IMR-90 (cell line): ENCODE measurements at places on chromosomes 3 and 15. TPM values are rescaled to one million over a fixed set of nuclear protein-coding genes. Genes with fewer than 3 reads are reported as not detected.

CYP8B1 gene
- total RNA-seq: not detected in 2 replicates

KCNMB3 gene
- total RNA-seq: 0.72 and 0.83 TPM in 2 replicates

RASGRP1 gene
- total RNA-seq: 1.9 and 3.2 TPM in 2 replicates

CPNE9 gene
- not detected in 2 replicates for total RNA-seq

CCR1 gene
- not detected in 2 replicates for total RNA-seq

TMCO5A gene
- not detected in 2 replicates for total RNA-seq

KBTBD8 gene
- total RNA-seq: 8.6 and 15.0 TPM in 2 replicates

CTXN2 gene
- total RNA-seq: not detected in 2 replicates

GP5 gene
- under 0.01 TPM in 2 replicates for total RNA-seq

USP50 gene
- not detected in 2 replicates for total RNA-seq

KCNAB1 gene
- under 0.01 and 0.56 TPM in 2 replicates for total RNA-seq

CFAP44 gene
- total RNA-seq: 0.90 and 1.9 TPM in 2 replicates

B3GNT5 gene
- 3.4 and 4.4 TPM in 2 replicates for total RNA-seq

C3orf22 gene
- not detected in 2 replicates for total RNA-seq

PLIN1 gene
- under 0.01 TPM in 2 replicates for total RNA-seq

CEP152 gene
- total RNA-seq: 7.3 and 10.3 TPM in 2 replicates

DNA sequence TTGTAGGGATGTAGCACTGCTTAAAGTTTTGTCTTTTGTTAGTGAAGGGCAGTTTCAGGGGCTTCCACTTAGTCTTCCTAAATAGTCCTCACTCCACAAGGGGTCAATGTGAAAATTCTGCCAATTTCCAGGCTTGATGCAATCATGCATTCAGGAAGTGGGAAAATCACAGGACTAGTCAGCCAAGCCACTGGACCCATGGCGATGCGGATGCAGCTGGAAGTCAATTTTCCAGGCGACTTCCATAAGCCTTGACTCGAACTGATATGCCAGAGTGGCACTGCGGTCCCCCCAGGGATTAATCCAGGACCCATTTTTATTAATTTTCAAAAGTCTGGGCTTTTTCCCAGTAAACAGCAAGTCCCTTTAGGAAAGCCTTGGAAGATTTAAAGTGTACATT, 26.1 kb downstream of the GBE1 start:
- DNase-seq: no peak

DNA sequence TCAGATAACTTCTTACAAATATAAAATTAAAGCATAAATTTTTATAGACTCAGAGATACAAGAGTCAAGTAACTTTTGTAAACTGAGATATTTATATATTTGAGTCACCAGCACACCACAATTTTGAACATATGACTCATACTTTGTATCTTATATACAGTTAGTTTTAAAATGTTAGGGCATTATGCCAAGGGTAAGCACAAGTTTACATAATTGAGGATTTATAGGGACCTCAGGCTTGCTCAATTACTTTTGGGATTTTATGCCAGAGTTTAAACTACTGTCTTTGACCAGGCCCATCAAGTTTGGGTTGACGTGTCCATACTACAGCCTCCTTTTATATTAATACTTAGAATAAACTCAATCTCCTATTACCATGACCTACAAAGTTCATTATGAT, 7.4 kb upstream of the FGF7 start:
- DNase-seq: peak; percentile 97

DNA sequence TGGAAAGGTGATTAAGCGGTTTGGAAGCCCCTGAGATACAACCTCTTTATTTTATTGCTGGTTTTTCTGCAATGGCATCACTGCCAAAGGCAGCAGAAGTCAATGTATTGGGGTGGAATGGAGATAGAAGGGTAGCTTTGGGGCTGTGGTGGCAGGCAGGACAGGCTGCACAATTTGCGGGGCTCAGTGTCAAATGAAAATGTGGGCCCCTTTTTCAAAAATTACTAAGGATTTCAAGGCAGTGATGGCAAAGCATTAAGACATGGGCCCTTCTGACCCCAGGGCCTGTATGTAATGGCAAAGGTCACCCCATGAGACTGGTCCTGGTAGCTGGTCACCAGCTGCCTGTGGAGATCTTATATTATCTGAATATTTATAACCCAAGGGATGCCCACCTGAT, 29.3 kb upstream of the GALNT15 start:
- DNase-seq: no peak

DNA sequence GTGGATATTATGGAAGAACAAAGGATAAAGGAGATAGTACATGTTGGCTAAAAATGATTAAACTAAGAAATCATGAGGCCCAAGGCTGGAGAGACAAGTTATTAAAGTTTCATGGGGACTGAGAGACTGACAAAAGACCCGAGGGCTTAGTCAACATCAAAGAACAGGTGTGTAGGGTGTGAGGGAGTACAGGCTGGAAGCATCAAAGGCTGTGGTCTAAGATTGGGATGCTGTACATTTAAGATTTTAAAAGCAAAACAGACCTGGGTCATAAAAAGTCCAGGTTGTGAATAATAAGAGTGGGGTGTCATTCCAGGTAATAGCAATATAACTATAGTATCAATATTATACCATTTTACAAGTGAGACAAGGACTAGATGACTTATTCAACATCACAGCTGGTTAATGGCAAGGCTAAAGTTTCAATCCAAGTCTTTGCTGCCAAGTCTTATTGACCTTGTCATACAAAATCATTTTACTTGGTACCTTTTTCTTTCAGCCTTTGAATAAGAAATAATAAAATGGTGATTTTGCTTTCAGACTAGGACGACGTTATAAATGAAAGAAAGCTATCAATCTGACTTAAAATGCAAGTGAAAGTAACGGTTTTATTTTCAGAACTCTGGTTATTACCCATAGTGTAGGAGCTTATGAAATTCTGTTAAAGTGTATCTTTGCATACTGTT, 211.6 kb downstream of the TNIK start:
- DNase-seq: no peak

- DNase-seq: no peak
Observed at GRCh38 chr3:78880603-78881461, 887.0 kb downstream of the ROBO1 start.

- DNase-seq: peak; percentile 56
Observed at GRCh38 chr3:49359623-49360022, 1.5 kb upstream of the GPX1 start.

DNA sequence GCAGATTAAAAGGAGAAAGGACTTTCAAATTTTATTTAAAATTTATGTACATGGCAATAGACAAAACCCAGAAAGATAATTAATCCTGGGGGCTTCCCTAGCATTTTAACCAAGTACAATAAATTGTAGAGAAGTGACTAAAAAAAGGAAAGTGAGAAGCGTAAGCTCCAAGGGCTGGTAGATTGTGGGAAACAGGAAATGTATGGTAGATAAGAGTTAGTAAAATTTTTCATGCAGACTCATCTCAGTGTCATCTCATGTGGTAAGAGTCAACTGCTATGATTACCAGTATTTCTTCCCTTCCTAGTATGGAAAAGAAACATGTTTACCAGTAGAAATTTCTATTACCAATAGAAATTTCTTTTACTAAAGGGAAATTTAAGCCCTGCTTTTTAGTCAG, 464.3 kb upstream of the AGTR1 start:
- DNase-seq: peak; percentile 59

- no peak for DNase-seq
Observed at GRCh38 chr3:63900459-63900858, 11.7 kb downstream of the SCAANT1 start.

DNA sequence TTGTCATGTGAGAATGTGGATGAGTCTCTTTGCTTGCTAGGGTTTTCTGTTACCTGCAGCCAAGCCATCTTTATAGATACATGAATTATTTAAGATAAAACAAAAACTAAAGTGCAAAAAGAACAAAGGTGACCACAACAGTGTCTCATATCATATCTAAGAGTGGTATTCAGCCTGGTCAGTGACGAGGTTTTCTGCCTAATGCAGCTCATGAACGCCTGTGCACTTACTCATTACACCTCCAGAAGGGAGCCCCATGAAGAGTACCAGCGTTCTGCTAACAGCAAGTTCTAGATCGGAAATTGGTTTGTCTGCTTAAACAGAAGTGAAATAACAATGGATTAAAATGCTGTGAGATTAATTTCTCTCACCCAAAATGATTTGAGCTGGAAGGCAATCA, 19.2 kb downstream of the PXYLP1 start:
- DNase-seq: peak; percentile 62

GRCh38 chr3:150410311-150411105, 2.4 kb downstream of the TSC22D2 start:
- DNase-seq: peak; percentile 32

GRCh38 chr3:99777708-99778107, 40.0 kb upstream of the CMSS1 start:
- no peak for DNase-seq

GRCh38 chr15:22226034-22226790, 145.9 kb downstream of the OR4M2 start:
- no peak for DNase-seq

GRCh38 chr3:152270937-152271336, 2.2 kb downstream of the MBNL1 start:
- DNase-seq: no peak

GRCh38 chr3:144028798-144029411, 57.3 kb downstream of the DIPK2A start:
- no peak for DNase-seq

DNA sequence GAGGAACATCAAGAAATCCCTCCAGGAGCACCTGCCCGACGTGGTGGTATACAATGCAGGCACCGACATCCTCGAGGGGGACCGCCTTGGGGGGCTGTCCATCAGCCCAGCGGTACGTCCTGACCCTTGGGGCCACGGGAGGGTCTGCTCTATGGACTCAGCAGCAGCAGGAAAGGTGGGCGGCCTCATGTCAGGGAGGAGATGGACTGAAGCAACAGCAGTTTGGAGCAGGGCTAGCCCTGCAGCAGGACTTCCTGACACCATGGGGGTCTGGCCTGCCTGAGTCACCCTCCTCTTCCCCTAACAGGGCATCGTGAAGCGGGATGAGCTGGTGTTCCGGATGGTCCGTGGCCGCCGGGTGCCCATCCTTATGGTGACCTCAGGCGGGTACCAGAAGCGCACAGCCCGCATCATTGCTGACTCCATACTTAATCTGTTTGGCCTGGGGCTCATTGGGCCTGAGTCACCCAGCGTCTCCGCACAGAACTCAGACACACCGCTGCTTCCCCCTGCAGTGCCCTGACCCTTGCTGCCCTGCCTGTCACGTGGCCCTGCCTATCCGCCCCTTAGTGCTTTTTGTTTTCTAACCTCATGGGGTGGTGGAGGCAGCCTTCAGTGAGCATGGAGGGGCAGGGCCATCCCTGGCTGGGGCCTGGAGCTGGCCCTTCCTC, 24.2 kb downstream of the HDAC11 start:
- DNase-seq: peak; percentile 13

- peak; percentile 55 for DNase-seq
Observed at GRCh38 chr3:42746455-42747450, 26.3 kb downstream of the CCDC13 start.

GRCh38 chr15:40302288-40302886, 5.3 kb downstream of the PLCB2 start:
- DNase-seq: no peak

GRCh38 chr3:65473736-65474135, 565.0 kb downstream of the MAGI1 start:
- peak; percentile 47 for DNase-seq

GRCh38 chr3:4584456-4585249, 91.5 kb downstream of the ITPR1 start:
- DNase-seq: peak; percentile 16

GRCh38 chr3:183551930-183552329, 3.6 kb downstream of the KLHL6 start:
- no peak for DNase-seq

DNA sequence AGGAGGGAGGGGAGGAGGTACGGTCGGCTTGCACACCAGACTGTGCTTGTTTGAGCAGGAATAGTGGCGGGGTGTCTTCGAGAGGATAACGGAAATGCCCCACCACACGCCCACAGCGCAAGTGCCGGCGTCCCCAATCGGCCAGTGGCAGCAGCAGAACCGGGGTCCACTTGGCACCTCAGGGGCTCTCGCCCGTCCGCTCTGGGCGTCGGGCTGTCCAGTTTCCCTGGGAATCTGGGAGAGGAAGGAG, 53.7 kb downstream of the CCDC54 start:
- peak; percentile 1 for DNase-seq
